Right ventricle myocardium superior (tissue), 1 donor: ENCODE measurements at places on chromosomes 7 and 10.

GRCh38 chr7:73704640-73705550 is 14.6 kb downstream of the STX1A start:
- no peak for DNase-seq

- DNase-seq: peak; percentile 89
Observed at GRCh38 chr10:119341459-119342301, 134.3 kb downstream of the GRK5 start.

- no peak for DNase-seq
Observed at GRCh38 chr10:29297678-29298077, 8.8 kb downstream of the LYZL1 start.

DNA sequence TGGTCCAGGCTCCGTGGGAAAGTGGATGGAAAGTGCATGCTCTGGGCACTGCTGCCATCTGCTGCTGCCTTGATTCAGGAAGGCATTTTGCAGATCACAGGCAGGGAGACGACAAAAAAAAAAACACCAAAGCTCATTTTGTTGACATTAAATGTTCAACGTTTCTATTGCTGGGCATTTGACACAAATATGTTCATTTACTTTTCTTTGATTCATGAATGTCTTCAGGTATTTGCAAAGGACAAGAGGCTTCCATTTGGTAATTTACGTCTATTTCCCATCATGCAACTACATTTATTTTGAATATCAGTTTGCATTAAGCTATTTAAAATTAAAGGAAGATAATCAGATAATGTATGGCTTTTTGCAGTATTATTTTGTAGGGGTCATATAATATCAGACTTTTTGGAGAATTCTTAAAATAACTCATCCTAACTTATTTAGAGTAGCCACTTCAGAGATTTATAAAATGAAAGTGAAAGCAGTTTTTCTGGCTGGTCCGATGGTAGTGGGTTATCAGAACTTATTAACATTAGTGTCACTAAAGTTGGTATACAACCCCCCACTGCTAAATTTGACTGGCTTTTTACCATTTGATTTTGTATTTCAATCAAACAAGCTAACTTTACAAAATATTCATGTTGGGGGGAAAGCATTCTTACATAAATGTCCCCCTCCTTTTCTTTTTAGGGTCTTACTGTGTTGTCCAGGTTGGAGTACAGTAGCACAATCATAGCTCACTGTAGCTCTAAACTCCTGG is 65.3 kb downstream of the PDIA4 start:
- DNase-seq: peak; percentile 72

- no peak for DNase-seq
Observed at GRCh38 chr10:10014846-10015245, 1002.8 kb upstream of the CELF2 start.

DNA sequence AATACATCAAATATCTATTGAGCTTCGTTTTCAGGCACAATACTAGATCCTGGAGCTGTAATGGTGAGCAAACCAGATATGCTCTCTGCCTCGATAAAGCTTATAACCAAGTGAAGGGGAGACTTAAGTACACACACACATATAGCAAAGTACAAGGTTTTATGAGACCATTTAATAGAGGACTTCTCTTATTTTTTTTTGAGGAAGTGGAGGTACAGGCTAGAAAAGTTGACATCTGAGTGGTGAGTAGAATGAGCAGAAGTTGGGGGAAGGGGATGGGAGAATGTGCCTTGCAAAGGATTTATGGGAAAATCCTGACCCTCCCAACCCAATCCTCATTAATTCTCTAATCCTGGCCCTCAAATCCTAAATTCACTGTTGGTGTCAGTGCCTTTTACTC is 7.7 kb downstream of the CCDC136 start:
- DNase-seq: no peak

GRCh38 chr7:80596933-80597517 is 41.4 kb upstream of the CD36 start:
- no peak for DNase-seq
